Ascending aorta (tissue), 2 donors: ENCODE measurements at places on chromosomes 11 and 22. TPM values are rescaled to one million over a fixed set of nuclear protein-coding genes. Genes with fewer than 3 reads are reported as not detected.

The LINC01488 gene
- not detected for total RNA-seq

The FOLR2 gene
- 34.5 TPM for total RNA-seq

The ROM1 gene
- not detected for total RNA-seq

The FGF3 gene
- total RNA-seq, result not detected
